Germinal center (tissue), 1 donor: ENCODE measurements at places on chromosomes 5 and 9.

DNA sequence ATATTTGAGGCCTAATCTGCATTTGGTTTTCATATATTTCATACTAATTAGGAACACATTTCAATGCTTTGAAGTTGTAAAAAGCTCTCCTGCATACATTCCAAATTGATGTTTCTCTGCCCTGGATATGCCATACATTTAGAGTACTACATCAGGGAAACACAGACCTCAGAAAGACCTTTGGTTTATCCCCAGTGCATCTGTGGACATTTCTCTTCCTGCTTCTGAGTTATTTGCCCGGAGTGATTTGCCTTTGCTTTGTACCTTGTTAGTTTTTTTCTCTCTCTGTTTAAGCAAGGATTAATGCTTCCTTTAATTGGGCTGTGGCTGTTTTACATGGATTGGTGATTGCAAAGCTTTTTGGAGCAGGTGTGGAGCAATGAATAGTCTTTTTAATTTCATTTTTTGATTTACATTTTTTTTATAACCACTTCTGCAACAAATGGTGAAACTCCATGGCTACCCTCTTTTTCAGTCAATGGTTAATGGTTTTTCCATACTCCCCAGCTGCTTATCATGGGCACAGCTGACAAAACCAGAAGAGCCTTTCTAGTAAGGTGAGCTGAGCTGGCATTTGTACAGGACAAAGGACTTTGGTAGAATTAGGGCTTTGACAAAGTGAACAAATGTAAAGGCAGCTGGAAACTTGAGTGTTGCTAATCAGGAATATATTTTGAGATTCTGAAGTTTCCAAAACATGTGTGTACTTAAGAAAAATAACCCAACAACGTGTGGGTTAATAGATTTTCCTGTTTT, 54.2 kb downstream of the ZSWIM6 start:
- no peak for DNase-seq

GRCh38 chr5:142325725-142326479, 1.1 kb upstream of the SPRY4 start:
- DNase-seq = no peak

DNA sequence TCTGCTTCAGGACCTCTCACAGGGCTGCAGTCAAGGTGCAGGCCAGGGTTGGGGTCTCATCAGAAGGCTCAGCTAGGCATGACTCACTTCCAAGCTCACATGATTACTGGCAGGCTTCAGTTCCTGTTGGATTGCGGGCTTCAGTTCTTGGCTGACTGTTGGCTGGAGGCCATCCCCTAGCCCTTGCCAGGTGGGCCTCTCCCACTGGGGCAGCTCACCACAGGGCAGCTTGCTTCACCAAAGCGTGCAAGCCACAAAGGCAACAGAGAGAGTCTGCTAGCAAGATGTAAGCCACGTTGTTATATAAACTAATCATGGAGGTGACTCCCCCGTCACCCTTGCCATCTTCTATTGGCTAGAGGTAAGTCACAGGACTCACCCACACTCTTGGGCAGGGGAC, 14.4 kb downstream of the CPLX2 start:
- DNase-seq = no peak

DNA sequence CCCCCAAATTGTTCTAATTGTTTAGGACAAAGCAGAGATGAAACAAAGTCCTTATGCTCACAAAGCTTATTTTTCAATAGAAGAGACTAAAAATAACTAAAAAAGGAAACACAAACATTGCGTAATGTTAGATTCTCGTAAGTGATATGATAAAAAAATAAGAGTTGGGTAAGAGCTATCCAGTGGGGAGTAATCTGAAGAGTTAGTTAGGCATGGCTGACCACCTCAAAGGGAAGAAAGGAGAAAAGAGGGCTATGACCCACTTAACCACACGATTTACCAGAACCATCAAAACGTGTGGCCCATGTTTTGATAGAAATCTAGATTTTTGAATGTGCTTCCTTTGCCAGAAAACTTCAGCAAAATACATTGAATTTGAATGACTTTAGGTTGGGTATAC, 1296.8 kb upstream of the NUDT12 start:
- no peak for DNase-seq

- DNase-seq = no peak
Observed at GRCh38 chr5:168613396-168613795, 34.2 kb upstream of the PANK3 start.

- no peak for DNase-seq
Observed at GRCh38 chr9:38296807-38297206, 95.7 kb upstream of the ALDH1B1 start.

DNA sequence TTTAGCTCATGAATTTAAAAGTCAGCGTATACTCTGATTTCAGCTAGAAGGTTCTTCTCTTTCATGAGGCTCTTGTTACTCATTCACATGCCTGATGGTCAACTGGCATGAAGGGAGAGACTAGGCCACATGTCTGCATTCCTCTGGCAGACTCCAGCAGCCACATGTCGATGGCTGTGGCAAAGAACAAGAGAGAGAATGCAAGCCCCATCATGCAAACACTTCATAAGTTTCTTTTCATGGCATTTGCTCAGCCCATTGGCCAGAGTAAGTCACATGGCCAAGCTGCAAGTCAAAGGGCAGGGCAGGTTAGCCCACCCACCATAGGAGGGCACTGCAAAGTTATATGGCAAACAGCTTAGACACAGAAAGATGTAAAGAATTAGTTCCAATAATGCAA, 5.4 kb downstream of the KCNV2 start:
- no peak for DNase-seq

- no peak for DNase-seq
Observed at GRCh38 chr9:81601639-81602623, 87.4 kb downstream of the TLE1 start.

- DNase-seq = no peak
Observed at GRCh38 chr5:75610201-75610600, 1.1 kb upstream of the ANKDD1B start.

- no peak for DNase-seq
Observed at GRCh38 chr5:8393240-8393639, 524.3 kb downstream of the MTRR start.

GRCh38 chr9:138022121-138022741, 144.6 kb downstream of the CACNA1B start:
- DNase-seq = no peak

DNA sequence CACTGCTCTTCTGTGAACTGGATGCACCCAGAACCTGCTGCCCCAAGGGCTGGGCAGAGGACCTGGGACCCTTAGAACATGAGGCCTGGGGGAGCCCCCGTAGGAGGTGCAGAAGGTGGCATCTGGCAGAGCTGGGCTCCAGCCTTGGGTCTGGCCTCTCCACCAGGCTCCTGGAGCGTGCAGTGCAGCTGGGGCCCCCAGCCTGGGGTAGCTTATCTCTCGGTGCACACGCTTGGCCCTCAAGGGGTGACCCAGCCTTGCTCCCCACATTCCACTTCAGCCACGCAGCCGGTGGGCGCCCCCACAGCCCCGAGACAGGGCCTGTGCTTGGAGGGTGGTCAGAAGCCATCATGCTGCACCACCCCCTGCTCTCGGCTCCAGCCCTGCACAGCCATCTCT, 5.6 kb upstream of the NR5A1 start:
- DNase-seq = no peak

DNA sequence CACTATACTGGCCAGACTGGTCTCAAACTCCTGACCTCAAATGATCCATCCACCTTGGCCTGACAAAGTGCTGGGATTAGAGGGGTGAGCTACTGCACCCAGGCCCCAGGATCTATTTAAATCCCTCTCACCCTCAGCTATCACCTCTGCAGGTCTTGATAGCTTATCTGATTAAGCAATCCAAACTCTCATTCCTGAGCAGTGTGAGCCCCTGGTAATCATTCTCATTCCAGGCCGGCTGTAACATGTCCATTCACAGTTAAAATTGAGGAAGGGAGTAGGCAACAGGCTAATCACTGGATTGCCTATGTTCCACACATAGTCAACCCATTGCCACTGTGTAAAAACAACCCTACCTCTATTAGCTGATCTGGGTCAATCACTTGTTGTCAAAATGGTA, 111.1 kb downstream of the AGTPBP1 start:
- no peak for DNase-seq

DNA sequence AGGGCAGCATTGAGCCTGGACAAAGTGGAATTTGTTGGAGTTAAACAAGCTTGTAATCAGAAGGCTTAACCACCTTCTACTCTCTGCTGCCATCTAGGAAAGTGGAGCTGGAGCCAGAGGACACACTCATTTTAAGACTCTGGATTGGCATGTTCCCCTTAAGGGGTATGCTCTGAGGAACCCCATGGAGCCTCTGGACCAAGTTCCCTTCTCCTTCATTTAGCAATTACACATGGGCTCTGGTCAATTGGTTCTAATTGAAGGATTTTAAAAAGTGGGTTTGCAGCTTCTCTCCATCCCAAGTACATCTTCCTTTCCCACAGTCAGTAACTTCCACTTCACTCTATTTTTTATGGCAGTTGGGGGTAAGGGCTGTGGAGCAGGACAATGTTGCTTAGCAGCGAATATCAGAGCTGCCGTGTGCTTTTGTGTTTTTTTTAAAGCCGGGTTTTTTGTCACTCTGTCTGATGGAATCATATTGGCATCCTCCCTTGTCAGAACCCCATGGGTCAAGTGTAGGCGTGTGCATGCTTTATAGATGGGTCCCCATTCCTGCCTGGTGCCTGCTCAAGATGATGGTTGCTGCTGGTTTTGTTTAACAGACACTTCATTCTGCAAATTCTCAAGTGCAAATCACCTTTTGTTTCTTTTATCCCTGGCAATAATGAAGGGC, 330.7 kb upstream of the ADAMTSL1 start:
- DNase-seq = no peak

DNA sequence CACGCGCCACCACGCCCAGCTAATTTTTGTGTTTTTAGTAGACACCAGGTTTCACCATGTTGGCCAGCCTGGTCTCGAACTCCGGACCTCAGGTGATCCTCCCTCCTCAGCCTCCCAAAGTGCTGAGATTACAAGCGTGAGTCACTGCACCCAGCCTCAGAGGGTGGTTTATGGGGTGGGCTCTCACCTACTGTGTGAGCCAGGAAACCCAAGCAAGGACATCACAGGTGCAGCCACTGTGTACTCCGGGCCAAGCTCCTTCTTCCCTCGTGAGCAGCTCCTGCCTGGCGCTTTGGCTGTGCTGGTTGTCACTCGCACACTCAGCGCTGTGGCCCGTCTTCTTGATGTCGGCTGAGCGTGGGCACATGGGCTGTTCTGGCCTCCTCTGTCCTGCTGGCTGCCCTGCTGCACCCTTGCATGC, 70.1 kb downstream of the WNK2 start:
- no peak for DNase-seq

GRCh38 chr9:136424750-136425362, 14.4 kb downstream of the PMPCA start:
- no peak for DNase-seq

DNA sequence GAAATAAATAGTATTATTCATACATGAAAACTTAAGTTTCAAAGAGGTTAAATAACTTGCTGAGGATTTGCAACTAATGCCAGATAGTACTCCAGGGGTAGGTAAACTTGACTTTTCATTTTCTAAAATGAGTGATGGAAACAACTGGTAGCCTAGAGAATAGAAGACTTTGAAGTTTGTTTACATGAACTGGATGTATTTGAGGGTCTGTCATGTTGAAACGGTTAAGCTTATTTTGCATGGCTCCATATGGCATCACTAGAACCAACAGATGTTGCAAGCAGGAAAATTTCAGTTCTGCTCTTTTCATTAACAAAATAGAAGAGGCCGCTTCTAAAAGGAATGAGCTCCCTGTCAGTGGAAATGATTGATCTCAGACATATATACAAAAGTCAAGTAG, 105.1 kb upstream of the SGCD start:
- no peak for DNase-seq

- no peak for DNase-seq
Observed at GRCh38 chr5:137666461-137666850, 69.4 kb downstream of the KLHL3 start.

GRCh38 chr5:42855811-42856210, 44.1 kb upstream of the SELENOP start:
- DNase-seq = no peak

DNA sequence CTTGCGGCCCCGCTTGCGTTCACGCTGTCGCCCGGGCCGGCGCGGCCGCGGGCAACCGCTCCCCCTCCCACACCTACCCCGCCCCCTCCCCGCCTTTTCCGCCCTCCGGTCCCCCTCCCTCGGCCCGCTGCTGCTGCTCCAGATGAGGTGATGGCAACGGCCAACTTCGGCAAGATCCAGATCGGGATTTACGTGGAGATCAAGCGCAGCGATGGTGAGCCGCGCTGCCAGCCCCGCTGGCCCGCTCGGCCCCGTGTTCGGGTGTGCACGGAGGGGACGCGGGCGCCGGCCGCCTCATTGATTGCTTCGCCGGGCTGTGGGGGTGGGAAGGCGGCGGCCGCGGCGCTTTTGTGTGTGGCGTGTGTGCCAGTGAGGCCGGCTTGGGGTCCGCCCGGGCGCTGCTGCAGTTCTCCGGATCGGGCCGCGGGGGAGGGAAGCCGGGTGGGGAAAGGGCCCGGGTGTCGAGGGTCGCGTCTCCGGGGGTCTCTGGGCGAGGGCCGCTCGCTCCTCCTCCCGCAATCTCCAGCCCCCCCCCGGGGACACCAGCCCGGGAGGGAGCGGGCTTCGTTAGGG, 403 bp downstream of the KIF2A start:
- DNase-seq = no peak
